Sigmoid colon (tissue), 7 donors: ENCODE measurements at places on chromosomes 4 and X. TPM values are rescaled to one million over a fixed set of nuclear protein-coding genes. Genes with fewer than 3 reads are reported as not detected.

Gene TSPAN6
- 7.6 TPM for total RNA-seq

GRCh38 chr4:14182148-14182547 lies 554.6 kb upstream of the BOD1L1 start:
- DNase-seq, result no peak

Gene GLRA2
- total RNA-seq, result 1.9 TPM

Gene AFM
- not detected for total RNA-seq

Gene PDGFRA
- total RNA-seq, result 222 TPM

GRCh38 chrX:73964579-73964978 lies 339.4 kb upstream of the ZCCHC13 start:
- no peak for DNase-seq

Gene SYNPO2
- 1,081 TPM for total RNA-seq

Gene KLHL34
- total RNA-seq, result not detected

Gene GPC3
- total RNA-seq, result 6.9 TPM

Gene LRRC66
- total RNA-seq, result 3.9 TPM

Gene SRPX2
- total RNA-seq, result 29.6 TPM

- no peak for DNase-seq
Observed at GRCh38 chrX:45986971-45987370, 558.2 kb downstream of the ZNF674 start.

Gene RHOXF1
- total RNA-seq, result not detected

- DNase-seq, result no peak
Observed at GRCh38 chr4:88527787-88528186, 4.2 kb upstream of the PYURF start.

GRCh38 chr4:165737309-165737972 lies 135.6 kb upstream of the TLL1 start:
- DNase-seq, result no peak

Gene CMC4
- 37.2 TPM for total RNA-seq

DNA sequence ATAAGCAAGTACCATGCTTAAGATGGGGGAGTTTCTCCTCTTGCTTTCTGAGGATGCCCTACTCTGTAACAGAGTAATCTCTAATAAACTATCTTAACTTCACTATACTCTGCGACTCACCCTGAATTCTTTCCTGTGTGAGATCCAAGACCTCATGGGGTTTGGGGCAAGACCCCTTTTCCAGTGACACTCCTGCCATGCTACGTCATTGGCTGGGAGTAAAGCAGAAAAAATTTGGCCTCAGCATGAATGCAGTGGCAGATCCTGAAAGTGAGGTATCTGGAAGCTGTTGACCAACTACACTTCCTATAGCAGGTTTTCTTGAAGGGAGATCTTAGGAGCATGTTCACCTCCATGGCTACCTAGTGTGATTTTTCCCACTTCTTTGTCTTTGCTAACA lies 109.1 kb upstream of the MED14 start:
- no peak for DNase-seq

Gene IL21
- not detected for total RNA-seq

GRCh38 chrX:108701633-108702032 lies 34.7 kb downstream of the IRS4 start:
- DNase-seq, result no peak

Gene USP17L26
- total RNA-seq, result not detected

Gene AMER1
- total RNA-seq, result 7.5 TPM

GRCh38 chr4:2042204-2042946 lies 16.8 kb upstream of the NAT8L start:
- DNase-seq, result no peak
